ENCODE measurements at places on chromosomes 1 and 21.

GRCh38 chr1:217012659-217013058 is 289.4 kb upstream of the ESRRG start:
- no peak for DNase-seq

- DNase-seq, result no peak
Observed at GRCh38 chr1:5973771-5974170, 18.5 kb downstream of the NPHP4 start.

GRCh38 chr1:245772325-245772724 is 617.5 kb downstream of the KIF26B start:
- DNase-seq, result no peak

DNA sequence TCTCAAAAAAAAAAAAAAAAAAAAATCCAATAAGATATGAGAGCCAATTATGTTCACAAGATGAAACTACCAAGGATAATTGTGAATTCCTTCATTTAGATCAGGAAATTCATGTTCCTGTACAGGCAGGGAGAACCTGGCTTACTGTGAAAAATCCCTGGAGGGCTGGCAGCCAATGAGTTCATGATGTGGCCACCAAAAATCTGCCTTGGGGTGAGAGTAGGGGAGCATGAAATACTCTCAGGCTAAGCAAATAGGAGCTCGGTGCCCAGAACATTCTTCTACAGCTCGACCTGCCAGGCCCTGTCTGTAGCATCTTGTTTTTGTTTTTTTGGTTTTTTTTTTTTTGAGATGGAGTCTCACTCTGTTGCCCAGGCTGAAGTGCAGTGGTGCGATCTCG is 50.1 kb downstream of the PIK3CD start:
- DNase-seq, result no peak

DNA sequence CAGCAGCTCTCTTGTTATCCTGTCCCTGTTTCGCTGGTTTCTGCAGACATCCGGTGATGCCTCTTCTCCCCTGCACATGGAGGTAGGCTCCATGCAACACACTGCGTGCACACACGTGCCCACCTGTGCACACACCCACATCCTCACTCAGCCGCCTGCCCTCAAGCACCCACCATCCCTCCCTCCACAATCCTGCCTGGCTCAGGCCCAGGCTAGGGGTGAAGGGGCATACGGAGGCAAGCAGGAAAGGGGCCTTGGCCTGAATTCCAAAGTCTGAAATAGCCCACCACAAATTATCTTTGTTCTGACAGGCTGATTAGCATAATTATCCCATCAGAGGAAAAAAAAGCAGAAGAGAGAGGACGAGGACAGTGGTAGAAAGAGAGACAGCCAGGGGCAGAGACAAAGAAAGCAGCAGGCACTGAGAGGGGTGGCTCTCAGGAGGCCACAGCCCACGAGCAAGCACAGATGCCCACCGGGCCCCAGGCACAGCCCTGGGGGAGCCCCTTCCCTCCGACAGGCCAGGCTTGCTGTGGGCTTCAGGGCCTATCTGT is 73.2 kb downstream of the GRIK3 start:
- DNase-seq, result no peak

DNA sequence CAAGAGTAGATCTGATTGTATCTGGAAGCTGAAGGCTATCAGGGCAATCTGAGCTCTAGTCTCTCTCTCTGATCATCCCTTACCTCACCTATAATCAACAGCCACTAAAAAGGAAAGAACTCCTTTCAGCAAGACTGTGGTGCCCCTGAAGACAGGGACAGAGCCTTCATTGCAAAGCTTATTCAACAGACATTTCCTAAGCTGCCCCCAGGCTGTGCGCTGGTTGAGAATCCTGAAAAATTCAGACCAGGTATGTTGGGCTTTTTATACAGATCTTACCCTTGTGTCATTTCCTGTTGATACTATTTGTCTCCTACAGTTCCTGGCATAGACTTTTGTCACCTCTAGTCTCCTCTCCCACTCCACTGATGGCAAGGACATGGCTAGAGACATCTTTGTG is 63.3 kb upstream of the PLA2G4A start:
- no peak for DNase-seq

GRCh38 chr1:32716312-32717148 is 14.0 kb upstream of the SYNC start:
- peak; percentile 98 for DNase-seq

GRCh38 chr21:44878053-44878982 is 4.8 kb upstream of the PTTG1IP start:
- DNase-seq, result no peak

- DNase-seq, result no peak
Observed at GRCh38 chr1:56077206-56077605, 502.2 kb downstream of the PLPP3 start.

GRCh38 chr1:113608399-113608798 is 150.9 kb downstream of the PHTF1 start:
- DNase-seq, result no peak

DNA sequence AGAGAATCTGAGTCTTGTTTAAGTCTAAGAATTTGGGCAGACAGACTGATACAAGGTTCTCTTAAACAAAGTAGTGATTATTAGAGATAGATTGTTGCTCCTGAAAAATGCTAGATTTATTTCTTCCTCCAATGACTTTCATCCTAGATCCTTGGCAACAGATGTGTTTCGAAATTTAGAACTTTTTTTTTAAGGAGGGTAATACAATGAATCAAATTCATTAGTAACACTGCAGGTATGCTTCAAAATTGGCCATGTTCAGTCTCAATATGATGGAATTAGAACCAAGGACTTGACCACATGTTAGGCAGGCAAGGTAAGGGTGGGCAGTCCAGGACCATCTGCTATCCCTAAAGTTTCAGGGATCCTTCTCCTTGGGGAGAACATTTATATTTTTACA is 4.5 kb upstream of the LCE1F start:
- no peak for DNase-seq

DNA sequence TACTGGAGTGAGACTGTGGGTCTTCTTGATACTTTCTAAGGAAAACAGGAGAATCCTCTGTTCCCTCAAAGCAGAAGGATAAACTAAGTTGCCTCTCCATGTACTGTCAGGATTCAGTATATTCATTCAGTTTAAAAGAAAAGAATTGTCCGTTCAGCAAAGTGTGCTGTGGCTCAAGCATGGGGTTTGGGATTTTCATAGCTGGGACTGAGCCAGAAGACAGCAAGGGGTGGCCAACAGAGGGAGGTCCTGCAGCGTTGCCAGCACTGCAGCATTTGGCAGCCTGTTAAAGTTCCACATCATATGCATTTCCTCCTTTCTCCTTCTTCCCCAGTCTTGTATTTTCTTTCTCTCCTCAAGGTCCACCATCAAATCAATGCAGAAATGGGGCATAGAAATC is 75.1 kb downstream of the DTL start:
- no peak for DNase-seq

DNA sequence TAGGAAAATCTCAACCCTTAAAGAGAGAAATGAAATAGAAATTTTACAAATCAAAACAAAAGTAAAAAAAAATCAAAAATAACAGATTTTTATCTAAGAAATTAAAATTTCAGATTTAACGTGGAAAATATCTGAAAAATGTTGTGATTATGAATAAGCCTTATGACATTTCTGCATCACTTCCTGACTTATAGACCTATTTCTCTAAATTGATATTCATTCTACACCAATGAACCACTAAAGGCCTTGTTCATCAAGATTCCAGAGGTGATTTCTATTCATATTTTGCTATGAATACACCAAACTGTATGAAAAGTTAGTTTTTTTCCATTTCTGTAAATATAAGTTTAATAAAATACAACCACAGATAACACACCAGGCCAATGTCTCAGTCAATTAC is 261.5 kb downstream of the SMYD3 start:
- DNase-seq, result no peak

DNA sequence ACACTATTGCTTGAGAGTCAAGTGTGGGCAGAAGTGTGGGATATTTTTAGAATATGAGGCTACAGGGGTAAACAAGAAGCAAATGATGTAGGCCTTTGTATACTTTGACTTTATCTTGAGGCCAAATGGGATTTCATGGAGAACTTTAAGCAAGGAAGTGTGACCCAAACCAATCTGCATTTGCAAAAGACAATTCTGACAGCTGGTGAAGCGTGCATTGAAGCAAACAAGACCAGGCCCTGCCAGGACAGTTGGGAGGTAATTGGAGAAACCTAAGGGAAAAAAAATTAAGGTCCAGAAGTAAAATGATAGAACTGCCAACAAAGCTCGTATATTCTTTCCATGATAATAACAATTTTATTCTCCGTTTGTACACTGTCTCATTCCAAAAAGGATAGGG is 168.3 kb downstream of the TM2D1 start:
- DNase-seq, result no peak

GRCh38 chr1:199463521-199464127 is 563.9 kb upstream of the NR5A2 start:
- DNase-seq, result peak; percentile 18

- peak; percentile 68 for DNase-seq
Observed at GRCh38 chr1:182955596-182956588, 2.9 kb upstream of the SHCBP1L start.

GRCh38 chr1:58997060-58997411 is 213.2 kb upstream of the JUN start:
- DNase-seq, result no peak

DNA sequence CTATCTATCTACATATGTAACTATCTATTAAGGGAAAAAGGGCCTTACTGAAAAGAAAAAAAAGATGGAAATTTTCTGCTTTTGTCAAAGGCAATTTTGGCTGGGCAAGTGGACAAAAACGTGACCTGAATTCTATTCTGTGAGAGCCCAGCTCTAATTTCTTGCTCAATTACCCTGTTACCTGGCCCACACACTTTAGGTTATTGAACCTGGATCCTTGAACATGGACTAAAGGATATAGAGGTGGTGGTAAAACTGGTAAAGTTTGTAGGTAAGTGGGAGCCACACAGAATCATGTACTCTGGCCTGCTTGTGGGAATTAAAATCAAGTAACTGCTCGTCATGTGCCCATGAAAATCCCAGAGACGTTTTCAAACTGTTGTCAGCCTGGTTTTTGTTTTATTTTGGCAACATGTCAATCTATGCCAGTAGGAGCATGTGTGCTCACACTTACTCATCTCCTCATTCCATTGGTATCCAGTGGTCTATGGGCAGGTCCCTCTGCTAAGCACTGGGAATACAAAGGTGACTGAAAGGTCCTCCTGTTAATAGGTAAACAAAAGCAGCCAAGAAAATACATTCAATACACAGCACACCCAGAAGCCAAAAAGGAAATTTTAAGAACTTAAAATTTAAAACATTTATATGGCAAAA is 113.7 kb upstream of the WARS2 start:
- DNase-seq, result peak; percentile 64

GRCh38 chr1:183543619-183544204 is 46.5 kb downstream of the NCF2 start:
- no peak for DNase-seq

GRCh38 chr1:160610569-160611242 is 31.4 kb upstream of the CD84 start:
- DNase-seq, result no peak

DNA sequence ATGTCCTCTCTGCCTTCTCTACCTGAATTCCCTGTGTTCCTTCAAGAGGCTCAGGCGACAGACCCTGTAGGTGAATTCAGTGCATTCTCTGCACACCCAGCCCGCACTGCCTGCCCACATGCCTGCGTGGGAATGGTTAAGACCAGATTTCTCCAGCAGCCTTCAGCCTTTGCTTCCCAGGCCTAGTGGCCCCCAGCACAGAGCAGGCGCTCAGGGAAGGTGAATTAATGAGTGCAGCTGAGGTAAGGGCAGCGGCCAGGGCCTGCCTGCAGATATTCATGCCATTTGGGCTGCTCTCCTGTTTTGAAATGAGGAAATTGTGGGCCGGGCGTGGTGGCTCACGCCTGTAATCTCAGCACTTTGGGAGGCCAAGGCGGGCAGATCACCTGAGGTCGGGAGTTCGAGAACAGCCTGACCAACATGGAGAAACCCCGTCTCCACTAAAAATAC is 45.5 kb downstream of the IER5 start:
- DNase-seq, result no peak

DNA sequence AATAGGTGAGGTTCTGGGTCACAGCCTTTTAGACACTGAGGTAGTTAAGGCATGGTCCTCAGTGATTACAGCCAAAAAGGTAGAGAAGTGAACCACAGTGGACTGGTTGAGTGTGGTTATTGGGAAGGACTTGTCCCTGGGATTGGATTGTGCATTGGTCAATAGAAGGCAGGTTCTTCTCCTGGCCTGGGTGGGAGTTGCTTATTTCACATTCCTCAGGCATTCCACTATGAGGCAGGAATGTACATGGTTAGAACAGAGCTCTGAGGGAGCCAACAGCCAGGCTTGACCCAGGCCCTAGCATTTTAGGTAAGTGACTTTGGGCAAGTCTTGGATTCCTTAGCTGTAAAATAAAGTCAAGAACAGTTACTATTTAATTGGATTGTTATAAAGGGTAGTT is 97.9 kb upstream of the MARK1 start:
- peak; percentile 78 for DNase-seq

GRCh38 chr1:210257698-210258529 is 25.3 kb downstream of the SERTAD4 start:
- DNase-seq, result no peak

DNA sequence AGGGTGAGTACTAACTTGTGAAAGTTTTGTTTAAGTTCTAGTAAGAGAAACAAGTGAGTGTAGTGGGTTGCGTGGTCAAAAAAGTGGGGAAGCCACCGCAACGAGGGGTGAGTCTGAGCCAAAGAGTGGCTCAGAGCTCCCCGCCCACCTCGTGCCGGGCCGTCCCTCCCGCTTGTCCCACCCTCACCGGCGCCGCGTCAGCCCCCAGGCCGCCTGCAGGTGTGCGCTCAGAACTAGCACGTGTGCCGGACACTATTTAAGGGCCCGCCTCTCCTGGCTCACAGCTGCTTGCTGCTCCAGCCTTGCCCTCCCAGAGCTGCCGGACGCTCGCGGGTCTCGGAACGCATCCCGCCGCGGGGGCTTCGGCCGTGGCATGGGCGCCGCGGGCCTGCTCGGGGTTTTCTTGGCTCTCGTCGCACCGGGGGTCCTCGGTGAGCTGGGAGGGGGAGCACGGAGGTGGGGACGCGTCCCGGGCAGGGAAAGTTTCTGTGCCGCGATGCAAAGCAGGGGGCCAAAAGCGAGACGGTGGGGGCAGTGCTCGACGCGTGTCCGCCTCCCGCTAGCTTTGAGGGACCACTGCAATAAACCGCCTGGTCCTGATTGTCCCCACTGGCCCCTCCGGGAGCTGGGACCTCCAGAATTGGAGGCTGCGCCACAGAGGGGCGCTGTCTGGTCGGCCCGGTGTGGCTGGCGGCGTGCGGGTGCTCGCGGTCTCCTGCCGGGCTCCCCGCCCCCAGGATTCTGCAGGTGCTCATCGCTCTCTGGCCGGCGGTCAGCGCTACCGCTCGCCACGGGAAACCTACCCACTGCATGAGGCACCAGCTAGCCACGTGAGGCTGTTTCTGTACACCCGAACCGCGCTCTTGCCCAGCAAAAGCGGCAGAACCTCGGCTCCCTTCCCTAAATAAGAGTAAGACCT is at the start of gene CR2:
Gene CR2, plus strand, starts transcription at position 283 of the 919 bp plus-strand sequence. Its CDS starts 91 bp downstream, at position 374.
- DNase-seq, result peak; percentile 58

GRCh38 chr1:7299329-7299799 is 471.7 kb upstream of the VAMP3 start:
- peak; percentile 9 for DNase-seq

DNA sequence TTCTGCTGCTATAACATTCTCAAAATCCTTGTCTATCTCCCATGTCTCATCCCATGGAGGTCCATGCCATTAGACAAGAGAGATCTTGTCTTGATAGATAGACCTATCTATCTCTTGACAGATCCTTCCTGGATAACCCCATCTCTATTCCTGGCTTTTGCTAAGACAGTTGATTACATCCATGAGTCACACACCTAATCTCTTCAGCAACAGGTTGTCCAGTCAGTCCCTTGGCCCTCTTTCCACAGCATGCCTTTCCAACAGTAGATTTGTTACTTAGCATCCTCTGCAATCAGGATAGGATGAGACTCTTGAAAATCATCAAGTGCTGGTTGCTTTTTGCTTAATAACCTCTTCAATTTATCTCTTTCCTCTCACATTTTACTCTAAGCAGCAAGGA is 46.6 kb downstream of the TRMT1L start:
- DNase-seq, result no peak

All from PC-9 (cell line).